ENCODE measurements at places on chromosomes 4 and X.

DNA sequence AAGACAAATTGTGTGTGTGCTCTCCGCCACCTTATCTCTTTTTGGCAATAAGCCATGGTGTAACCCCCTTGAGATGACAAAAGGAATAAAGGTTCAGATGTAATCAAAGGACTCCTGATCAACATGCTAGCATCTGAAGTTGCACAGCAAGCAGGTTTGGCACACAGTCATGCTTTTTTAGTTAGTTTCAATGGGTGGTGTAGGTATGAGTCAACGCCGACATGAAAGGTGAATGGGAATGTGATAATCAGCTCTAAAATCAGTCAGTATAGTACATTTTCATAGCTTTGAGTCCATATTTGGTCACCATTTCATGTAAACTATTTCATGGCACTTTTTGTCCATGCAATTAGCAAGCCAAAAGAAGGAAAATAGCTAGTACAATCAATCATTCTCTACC is 50.4 kb upstream of the ETNPPL start:
- no peak for DNase-seq

DNA sequence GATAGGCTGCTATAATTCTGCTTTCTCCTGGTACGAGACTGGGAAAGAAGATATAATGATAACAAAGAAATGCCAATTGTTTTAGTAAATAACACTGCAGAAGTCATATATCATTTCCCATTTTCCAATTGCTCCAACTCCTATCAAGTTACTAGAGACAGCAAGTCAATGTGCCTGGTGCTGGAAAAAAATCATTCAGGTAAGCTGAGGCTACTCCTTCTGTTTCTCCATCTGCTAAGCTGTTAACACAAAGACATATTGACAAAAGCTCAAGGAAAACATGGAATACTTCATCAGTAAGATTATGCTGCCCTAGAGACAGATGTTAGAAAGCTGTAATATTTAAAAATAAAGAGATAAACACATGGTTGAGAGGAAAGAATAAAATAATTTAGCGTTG is 10.0 kb downstream of the NAA11 start:
- no peak for DNase-seq

DNA sequence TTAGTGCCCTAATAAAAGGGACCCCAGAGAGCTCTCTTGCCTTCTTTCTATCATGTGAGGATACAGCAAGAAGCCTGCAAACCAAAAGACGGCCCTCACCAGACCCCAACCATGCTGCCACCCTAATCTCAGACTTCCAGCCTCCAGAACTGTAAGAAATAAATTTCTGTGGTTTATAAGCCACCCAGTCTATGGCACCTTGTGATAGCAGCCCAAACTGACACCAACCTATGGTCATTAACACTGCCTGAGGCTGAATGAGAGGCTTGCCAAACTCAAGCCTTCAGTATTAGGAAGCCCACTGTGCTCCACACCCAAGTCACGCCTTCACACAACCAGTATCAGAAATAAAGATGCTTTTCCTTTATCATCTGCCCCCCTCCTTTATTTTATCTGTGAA is 127.3 kb upstream of the KLF3 start:
- DNase-seq: no peak

DNA sequence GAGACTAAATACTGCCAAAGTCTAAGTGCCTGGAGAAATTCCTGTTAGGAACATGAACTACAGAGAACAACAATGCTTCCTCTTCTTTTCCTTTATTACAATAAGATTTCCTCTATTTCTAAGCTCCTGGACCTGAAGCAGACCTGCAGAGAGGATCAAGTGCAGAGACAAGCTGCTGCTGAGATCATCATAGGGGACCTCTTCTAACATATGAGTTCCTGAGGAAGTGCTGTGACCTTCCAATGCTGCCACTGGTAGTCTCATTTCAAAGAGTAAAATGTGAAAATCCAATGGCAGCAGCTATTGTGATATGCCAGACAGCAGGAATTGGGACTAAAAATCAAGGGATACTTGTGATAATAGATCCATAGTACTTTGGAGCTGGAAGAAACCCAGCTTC is 28.0 kb downstream of the CCNG2 start:
- no peak for DNase-seq

DNA sequence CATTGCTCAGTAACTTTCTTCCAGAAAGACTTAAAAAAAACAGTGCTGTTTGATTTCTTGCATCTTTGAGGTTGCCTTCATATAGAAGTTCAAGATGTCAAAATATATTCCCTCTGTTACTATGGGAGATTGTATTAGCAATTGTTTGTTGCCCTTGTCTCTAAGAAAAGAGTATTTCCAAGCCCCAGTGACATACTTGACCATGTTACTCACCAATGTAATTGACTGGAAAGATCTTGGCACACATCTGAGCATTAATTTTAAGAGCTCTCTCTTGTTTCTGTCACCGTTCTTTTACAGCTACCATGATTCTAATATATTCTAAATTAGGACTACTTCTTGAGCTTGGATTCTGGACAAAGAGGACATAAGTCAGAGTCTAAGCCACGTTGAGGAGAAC is 902.7 kb upstream of the EPHA5 start:
- DNase-seq: no peak
